Endothelial cell of umbilical vein (primary cell): ENCODE measurements at places on chromosomes 5 and 9. TPM values are rescaled to one million over a fixed set of nuclear protein-coding genes. Genes with fewer than 3 reads are reported as not detected.

DNA sequence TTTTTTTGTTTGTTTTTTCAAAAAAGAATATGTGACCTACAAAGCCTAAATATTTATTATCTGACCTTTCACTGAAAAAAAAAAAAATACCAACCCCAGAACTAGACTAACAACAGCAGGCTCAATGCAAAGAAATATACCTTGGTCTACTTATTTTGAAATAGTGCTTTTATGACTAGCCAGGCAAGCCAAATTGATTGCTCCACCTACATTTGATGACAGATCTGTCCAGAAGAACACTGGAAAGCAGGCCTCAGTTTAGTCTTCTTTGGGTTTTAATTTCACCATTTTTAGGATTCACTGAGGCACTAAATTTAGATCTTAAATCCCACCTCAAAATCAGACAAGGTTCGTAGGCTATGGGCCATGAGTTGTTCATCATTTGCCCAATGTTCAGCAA, 97.3 kb downstream of the PLPP1 start:
- peaks cover 17% of the 10 kb centered on the region for H3K4me1 ChIP-seq
- peak overlapping the region; percentile 60 for H3K27ac ChIP-seq
- no peak overlapping the region for H3K4me3 ChIP-seq
- no peak for DNase-seq
- H3K36me3 ChIP-seq, result peaks cover 3% of the 10 kb centered on the region
- H3K27me3 ChIP-seq, result no peaks in the 10 kb centered on the region

GRCh38 chr5:40780858-40781257, 17.3 kb downstream of the PRKAA1 start:
- peaks cover 2% of the 10 kb centered on the region for H3K36me3 ChIP-seq
- no peaks in the 10 kb centered on the region for H3K27me3 ChIP-seq
- H3K27ac ChIP-seq, result no peak overlapping the region
- no peak for DNase-seq

GRCh38 chr5:119397518-119398380, 41.9 kb downstream of the TNFAIP8 start:
- no peak overlapping the region for H3K4me3 ChIP-seq
- peaks cover 25% of the 10 kb centered on the region for H3K4me1 ChIP-seq
- H3K27me3 ChIP-seq, result no peaks in the 10 kb centered on the region
- H3K36me3 ChIP-seq, result no peaks in the 10 kb centered on the region
- DNase-seq, result peak; percentile 57

DNA sequence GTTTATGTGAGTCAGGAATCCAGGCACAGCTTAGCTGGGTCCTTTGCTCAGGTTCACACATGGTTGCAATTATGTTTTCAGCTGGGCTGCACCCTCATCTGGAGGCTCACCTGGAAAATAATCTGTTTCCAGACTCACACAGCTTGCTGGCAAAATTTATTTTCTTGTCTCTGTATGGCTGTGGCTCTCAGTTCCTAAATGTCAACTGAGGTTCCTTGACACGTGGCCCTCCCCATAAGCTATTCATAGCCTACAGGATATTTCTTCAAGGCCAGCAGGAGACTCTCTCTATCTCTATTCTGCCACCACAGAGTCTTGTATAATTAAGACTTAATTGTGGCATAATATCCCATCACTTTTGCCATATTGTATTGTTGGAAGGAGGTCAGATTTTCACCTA, 732.0 kb downstream of the CDH18 start:
- H3K27ac ChIP-seq, result no peak overlapping the region
- H3K27me3 ChIP-seq, result no peaks in the 10 kb centered on the region
- no peak for DNase-seq
- H3K36me3 ChIP-seq, result no peaks in the 10 kb centered on the region

- H3K27me3 ChIP-seq, result no peaks in the 10 kb centered on the region
- no peak overlapping the region for H3K4me3 ChIP-seq
- peaks cover 15% of the 10 kb centered on the region for H3K4me1 ChIP-seq
- no peak overlapping the region for H3K27ac ChIP-seq
Observed at GRCh38 chr9:76377791-76378190, 16.4 kb downstream of the RFK start.

The ENHO gene
- total RNA-seq, result not detected in 2 replicates

DNA sequence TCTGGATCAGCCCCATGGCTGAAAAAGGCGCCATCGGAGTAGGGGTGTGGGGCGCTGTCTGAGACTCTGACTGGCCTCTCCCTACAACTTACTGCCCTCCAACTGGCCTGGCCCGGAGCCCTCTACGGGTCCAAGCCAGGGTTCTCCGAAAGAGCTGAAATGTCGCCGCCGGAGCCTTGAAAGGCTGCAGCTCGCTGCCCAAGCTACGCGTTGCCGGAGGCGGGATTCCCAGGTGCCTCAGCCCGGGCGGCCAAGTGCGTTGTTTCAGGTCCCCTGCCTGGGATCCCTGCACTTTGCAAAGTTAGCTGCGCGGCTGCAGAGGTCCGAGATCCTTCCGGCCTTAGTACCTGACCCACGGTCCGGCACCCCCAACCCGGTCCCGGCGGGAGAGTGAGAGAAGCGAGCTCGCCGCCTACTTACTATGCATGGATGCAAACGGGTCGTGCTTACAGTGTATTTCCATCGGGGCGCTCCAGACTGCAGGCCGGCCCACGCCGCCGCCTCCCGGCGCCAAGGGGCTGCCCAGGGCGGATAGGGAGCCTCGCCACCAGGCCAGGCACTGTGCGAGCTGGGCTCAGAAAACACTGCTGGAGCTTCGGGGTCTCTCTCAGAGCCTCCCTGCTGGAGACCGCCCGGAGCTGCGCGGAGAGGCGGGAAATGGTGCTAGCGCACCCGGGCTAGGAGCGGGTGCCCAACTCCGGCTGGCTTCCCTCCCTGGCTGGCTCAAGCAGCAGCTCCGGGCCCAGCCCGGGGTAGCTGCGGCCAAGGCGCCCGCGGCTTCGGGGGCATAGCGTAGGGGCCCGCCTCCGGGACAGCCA, 7.7 kb downstream of the PAX5 start:
- H3K27ac ChIP-seq, result no peak overlapping the region
- no peak overlapping the region for H3K4me3 ChIP-seq
- no peak for DNase-seq
- H3K36me3 ChIP-seq, result no peaks in the 10 kb centered on the region
- H3K4me1 ChIP-seq, result peaks cover 7% of the 10 kb centered on the region

DNA sequence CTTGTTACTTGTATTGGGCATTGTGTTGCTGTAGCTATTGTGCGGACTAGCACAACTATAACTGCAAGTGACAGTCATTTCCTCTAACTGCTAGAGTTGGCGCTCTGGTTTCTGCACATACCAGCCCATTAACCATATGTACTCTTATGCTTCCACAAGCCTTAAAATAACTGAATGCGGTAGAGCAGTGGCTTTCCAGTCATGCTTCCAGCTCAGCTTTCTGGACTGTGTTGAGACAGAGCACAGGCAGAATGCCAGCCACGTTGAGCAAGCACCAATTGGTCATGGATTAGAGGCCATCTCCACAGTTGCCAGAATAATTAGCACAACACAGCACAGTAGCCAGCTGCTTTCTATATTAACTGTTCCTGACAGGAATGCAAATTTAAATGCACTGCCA, 12.2 kb downstream of the INVS start:
- no peak overlapping the region for H3K27ac ChIP-seq
- H3K36me3 ChIP-seq, result peaks cover 6% of the 10 kb centered on the region
- H3K4me3 ChIP-seq, result no peak overlapping the region

The GRIN1 gene
- total RNA-seq, result not detected in 2 replicates

GRCh38 chr9:87336407-87336806, 161.3 kb upstream of the DAPK1 start:
- H3K4me1 ChIP-seq, result peaks cover 6% of the 10 kb centered on the region
- no peak for DNase-seq
- no peak overlapping the region for H3K4me3 ChIP-seq
- peaks cover 16% of the 10 kb centered on the region for H3K27me3 ChIP-seq
